ENCODE measurements at places on chromosomes 7 and 10.

DNA sequence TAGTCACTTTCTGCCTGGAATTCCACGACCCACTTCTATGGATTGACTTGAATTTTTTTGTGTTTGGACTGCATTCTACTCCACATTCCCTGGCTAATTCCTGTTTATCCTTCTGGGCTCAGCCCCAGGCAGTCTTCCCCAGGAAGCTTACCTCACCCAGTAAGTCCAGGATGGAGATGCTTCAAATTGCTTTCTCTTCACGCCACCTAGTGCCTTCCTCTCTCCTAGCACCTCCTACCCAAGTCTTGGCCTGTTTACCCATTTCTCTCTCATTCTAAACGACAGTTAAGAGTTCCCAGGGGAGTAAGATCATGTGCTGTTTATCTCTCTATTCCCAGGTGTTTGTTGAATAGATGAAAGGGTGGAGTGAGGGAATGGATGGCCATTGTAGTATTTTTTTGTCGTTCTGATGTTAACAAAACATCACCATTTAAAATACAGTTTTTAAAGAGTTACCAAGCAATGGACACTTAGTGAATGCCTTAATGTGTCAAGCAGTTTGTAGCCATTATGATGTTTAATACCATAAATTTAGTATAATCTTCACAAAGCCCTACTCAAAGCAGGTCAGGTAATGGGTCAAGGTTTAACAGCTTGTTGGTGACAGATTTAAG is 45.5 kb upstream of the TARP start:
- DNase-seq, result no peak

GRCh38 chr7:108284349-108285002 is 154.3 kb upstream of the LAMB4 start:
- DNase-seq, result no peak

DNA sequence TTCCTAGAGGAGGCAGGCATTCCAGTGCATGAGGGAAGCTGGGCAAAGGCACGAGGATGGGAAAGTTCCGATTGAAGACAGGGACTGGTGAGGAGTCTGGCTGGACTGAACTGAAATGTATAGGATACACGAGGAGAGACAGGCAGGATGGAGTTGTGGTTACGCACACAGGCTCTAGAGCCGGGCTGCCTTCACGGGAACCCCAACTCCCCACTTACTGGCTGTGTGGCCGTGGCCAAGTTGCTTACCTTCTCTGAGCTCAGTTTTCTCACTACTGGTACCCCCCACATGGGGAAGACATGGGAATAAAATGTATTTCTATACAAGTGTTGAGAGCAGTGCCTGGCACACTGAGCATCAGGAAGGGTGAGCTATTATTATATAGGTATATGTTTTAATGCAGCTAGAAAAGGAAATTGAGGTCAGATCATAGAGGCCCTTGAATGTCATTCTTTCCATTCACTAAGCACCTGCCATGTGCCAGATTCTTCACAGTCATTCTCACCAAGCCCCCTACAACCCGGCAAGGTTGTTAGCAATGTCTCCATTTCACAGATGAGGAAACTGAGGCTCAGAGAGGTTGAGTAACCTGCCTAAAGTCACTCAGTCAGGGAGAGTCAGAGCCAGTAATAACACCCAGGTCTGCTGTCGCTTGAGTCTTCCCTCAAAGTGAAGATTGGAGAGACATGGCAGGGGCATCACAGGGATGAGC is 9.7 kb downstream of the CHST3 start:
- DNase-seq, result no peak

- no peak for DNase-seq
Observed at GRCh38 chr10:121510201-121510771, 88.0 kb downstream of the FGFR2 start.

- DNase-seq, result no peak
Observed at GRCh38 chr7:110719741-110720140, 371.2 kb upstream of the LRRN3 start.

DNA sequence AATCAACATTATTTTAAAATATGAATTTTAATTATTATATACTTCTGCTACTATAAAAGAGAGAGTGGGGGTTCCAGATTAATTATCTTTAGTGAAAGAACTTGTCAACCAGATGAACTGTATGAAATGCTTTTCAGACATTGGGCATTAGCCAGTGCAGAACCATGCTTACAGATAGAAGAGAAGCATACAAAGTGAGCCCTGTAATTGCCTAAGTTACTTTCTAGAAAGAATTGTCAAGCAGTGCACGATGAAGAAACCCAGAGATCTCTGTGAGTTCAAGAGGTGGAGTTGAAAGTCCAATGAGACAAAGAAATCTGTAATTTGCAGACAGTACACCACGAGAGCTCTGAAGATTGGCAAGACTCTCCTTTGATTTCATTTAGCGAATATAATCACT is 166.7 kb downstream of the CDC14C start:
- no peak for DNase-seq

- no peak for DNase-seq
Observed at GRCh38 chr10:11610826-11611247, 613 bp downstream of the USP6NL start.

DNA sequence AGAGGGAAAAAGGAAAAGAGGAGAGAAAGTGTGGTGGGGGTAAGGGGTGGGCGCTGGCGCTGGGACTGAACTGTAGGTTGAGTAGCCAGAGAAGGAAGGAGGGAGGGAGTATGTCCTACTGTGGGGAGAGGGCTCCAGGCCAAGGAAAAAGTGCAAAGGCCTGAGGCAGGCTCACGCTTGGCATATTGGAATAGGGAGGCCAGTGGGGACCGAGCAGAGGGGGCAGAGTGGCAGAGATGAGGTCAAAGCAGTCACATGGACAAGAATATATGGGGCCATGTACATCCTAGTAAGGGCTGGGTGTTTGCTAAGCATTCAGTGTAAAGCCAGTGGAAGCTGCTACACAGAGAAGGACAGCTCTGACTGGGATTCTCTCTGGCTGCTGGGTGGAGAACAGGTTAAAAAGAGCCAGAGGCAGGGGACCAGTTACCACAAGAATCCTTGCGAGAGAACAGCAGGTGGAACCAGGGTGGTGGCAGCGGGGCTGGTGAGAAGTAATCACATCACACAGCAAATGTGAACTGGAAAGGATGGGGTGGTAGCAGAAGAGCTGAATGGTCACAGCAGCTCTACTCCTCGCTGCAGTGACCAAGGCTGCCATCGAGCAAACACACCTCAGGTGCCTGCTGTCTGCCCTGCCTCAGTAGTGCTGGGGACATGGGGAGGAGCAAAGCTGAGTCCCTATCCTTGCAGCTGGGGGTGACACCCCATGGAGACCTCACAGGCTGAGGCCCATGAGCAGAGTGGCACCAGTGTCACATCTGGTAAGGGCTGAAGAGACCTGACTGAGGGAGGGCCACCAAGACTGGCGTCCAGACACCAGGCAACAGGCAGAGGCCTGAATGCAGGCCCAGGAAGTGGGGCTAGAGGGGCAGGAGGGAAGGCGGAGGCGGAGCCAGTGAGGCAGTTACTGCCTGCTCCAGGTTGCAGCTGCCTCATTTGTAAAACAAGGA is 39.5 kb downstream of the FAM53B start:
- no peak for DNase-seq

- DNase-seq, result no peak
Observed at GRCh38 chr10:93079663-93080349, 6.1 kb downstream of the CYP26A1 start.

DNA sequence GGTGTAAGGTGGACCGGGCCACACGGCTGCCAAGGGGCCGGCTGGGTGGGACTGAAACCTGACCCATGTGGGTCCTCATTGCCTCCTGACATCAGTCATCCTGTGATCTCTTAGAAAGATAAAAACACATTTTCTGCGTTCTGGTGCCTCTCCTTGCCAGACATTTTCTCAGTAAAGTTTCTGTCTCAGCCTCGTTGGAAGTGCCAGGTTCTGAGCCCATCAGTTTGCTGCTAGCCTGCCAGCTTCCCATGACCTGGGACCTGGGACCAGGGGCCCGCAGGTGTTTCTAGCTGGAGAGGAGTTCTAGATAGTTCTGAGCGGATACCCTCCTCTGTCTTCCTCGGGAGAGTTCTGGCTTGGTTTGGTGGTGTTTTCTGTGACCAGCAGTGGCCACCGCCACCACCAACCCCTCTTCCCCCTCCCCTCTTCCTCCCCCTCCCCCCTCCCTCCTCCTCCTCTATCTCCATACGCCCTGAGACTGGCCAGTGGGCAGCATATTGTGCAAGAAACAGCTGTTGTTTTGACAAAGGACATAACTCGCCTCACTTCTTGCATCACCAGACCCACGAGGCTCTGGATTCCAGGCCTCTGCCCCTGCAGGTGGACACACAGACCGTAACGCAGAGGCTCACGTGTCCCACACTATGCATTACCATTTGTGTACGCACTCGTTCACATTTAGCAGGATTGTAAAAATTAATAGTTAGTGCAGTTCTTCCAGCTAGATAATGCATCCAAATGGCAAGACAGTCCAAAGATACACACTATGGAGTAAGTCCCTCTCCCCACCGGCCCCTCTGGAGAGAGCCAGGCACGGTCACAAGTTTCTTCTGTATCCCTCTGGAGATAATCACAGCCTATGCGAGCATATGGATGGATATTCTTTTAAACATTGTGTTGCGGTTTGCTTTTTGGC is 94.6 kb downstream of the CUX1 start:
- DNase-seq, result no peak
